ENCODE measurements at places on chromosomes 2 and 18.

DNA sequence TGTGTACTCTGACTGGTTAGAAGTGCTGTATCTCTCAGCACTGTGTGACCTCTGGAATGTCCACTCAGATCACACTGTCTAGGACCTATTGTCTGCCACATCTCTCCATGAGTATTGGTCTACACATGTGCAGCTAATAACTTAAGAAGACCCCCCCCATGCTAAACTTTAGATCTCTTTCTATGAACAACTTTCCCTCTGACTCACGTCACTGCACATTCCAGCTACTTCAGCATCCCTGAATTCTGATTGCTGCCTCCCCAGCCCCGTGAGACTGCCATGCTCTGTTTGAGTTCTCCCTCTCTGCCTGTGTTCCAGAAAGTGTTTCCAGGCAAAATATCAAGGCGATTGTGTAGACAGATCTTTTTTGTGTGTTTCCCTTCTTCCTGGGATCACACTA is 41.8 kb downstream of the RAPGEF4 start:
- DNase-seq: no peak

DNA sequence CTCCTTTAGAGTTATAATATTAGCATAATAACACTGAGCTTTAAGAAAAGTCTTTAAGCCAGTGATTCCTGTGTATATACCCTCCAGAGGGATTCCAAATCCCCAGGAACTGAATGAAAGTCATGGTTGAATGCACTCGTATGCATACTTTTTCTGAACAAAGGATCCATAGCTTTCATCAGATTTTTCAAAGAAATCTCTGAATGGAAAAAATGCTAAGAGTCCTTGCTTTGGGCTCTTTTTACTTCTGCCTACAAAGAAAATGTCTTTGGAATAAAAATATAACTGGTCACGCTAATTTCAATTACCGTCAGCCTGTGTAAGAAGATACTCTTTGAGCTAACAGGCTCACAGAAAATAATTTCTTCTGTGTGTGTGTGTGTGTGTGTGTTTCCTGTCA is 939.5 kb downstream of the ERBB4 start:
- no peak for DNase-seq

- no peak for DNase-seq
These were observed 29.0 kb upstream of the DNAJC27 start for GRCh38 chr2:25000503-25001324.

GRCh38 chr2:97695744-97696143 is 17.6 kb upstream of the ZAP70 start:
- no peak for DNase-seq

GRCh38 chr2:160499865-160500264 is 6.3 kb upstream of the RBMS1 start:
- no peak for DNase-seq

- no peak for DNase-seq
These were observed 31.6 kb downstream of the CYBRD1 start for GRCh38 chr2:171553858-171554257.

- DNase-seq: no peak
These were observed 12.9 kb upstream of the GEMIN6 start for GRCh38 chr2:38765149-38765548.

DNA sequence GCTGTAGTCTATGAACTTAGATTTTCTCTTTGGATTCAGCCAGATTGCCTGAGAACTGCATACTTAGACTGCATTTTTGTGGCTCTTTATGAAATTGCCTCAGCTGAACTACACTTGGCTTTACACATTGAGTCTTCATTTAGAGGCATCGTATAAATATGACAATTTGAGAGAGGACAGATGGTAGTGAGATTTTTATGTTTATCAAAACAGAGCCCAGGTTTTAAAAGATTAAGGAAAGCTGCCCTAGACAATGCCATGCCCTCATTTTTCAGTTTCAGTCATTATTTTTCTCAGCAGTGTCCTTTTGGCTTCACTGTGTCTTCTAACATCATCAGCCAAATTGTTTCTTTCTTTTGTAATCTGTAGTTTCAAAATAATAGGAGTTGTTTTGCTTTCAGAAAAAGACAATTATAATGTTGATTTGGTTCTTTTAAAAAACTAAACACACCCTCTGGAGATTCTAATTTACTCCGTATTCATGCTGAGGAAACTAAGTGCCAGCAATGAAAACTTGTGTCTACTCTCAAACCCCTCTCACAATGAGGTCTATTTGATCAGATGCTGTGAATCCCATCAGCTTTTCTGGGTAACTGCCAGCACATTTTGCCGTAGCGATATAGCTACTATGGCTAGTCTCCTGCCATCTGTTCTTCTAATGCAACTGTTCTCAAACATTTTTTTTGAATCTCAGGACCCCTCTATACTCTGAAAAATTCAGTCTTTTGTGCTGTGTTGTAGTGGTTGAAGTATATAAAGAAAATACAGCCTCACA is 46.2 kb downstream of the TWSG1 start:
- DNase-seq: no peak

DNA sequence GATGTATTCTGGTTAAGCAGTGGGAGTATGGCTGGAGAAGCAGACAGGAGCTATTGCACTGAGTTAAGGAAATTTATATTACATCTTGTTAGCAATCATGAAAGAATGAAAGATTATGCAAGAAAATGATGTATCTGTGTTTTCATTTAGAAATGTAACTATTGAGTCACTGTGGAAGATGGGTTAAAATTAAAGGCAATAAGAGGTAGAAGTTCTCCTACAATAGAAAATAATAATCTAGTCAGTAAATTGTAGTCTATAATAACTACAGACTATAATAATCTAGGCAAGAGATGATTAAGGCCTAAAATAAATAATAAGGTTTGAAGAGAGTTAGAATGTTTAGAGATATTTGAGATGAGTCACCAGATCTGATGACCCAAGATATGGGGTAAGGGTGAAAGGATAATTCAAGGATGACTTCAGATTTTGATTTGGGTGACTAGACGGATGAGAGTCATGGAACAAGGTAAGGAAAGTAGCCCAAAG is 371.9 kb upstream of the KCNH7 start:
- no peak for DNase-seq

GRCh38 chr2:120606931-120607330 is 128.7 kb upstream of the GLI2 start:
- no peak for DNase-seq

- DNase-seq: no peak
These were observed 251.0 kb upstream of the CWC22 start for GRCh38 chr2:180258041-180258537.

DNA sequence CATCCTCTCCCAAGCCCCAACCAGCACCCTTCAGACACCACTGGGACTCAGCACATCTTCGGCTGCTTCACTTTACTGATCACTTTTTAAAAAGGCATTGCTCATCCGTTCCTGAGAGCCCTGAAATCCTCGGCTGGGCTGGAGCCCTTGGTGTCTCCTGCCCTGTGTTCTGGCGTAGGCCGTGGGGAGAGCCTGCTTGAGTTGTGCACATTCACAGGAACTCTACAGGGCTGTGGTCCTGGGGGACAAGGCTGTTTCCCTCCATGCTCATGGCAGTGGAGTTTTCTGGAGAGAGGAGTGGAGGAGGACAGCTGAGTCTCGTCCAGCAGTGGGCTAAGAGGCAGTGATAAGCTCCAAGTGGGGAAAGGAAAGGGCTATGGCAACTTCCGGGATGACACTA is 15.9 kb downstream of the CENPA start:
- DNase-seq: no peak

DNA sequence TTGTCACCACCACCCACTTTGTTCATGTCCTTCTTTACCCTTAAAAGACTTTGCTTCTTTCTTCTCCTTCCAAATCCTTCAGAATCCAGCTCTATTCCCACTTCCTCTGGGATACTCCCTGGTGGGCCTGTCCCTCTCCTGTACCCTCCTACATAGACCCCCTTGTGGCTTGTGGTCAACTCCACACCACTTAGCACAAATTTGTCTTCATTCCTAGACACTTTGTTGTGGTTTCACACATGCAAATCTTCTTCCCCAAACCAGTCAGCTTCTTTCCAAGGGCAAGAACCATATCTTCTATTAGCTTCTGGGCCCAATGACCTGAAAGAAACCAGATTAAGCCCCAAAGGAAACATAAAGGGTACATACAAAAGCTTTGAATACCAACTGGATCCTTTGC is 342.4 kb downstream of the TNS1 start:
- DNase-seq: no peak

DNA sequence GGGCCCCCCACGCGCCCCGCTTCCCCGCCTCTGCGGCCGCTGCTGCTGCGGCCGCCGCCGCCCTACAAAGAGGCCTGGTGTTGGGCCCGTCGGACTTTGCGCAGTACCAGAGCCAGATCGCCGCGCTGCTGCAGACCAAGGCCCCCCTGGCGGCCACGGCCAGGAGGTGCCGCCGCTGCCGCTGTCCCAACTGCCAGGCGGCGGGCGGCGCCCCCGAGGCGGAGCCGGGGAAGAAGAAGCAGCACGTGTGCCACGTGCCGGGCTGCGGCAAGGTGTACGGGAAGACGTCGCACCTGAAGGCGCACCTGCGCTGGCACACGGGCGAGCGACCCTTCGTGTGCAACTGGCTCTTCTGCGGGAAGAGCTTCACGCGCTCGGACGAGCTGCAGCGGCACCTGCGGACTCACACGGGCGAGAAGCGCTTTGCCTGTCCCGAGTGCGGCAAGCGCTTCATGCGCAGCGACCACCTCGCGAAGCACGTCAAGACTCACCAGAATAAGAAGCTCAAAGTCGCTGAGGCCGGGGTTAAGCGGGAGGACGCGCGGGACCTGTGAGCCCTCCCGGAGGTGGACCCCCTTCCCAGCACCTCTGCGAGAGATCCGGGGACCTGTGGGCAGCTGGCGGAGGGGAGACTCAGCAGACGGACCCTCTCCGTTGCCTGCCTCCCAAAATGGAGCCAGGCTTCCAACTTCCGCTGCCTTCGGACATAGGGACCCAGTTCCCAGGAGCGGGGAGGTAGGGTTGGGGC is 1.9 kb downstream of the SP5 start:
- DNase-seq: no peak

GRCh38 chr18:65017372-65017760 is 733.4 kb upstream of the CDH7 start:
- DNase-seq: no peak

DNA sequence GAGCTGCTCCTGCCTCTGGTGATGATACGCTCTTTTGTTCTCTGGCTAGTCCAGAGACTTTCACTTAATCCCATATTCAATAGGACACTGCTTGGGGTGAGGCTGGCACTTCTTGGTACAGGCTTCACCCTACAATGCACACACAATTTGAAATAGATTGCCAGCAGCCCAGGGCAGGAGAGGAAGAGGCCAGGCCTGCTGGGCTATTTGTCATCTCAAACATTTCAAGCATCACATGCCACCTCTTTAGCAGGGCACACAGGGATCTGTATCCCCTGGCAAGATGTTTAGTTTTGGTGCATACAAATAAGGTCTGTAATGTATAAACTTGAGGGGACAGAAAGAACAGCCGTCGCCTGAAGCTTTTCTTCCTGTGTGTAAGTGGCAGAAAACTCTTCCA is 120.4 kb downstream of the CHST9 start:
- DNase-seq: no peak

GRCh38 chr2:237227592-237228280 is 142.0 kb downstream of the COPS8 start:
- no peak for DNase-seq

DNA sequence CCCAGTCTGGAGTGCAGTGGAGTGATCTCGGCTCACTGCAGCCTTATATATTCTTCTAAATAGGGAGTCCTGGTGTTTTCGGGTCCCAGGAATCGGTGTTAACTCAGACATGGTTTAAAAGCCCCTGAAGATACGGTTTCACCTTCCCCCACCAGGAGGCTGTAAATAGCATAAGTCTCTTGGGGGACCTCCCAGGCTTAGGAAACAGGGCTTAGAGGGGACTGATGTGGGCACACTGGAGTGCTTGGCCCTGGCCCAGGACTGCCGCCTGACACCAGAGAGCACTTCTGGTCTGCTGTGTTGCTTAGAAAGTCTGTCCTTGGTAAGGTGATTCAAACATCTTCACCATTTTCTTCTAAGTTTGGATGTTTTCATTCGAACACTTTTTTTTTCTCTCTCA is 39.7 kb upstream of the MAP4K4 start:
- no peak for DNase-seq

DNA sequence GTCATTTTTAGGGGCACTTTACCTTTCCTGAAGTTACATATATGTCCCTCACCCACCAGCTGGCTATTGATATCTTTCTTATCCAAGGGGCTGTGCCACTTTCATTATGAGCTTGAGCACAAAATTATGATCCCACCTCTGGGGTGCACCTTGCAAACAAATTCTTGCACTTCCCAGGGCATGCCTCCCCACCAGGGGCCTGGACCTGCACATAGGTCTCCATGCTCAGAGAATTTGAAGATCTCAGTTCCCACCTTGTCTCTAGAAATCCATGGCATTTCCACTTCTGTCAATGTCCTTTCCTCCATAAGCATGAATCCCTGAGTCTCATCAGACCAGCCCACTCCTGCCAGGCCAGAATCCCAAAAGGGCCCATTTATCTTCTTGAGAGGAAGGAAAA is 449.1 kb upstream of the REG3G start:
- DNase-seq: no peak

GRCh38 chr2:167784084-167784425 is 463.3 kb downstream of the STK39 start:
- no peak for DNase-seq
